Melanocyte of skin (primary cell): ENCODE measurements at places on chromosomes 12 and 14. TPM values are rescaled to one million over a fixed set of nuclear protein-coding genes. Genes with fewer than 3 reads are reported as not detected.

Gene GNB3
- 0.31 and 0.33 TPM in 2 replicates for total RNA-seq

Gene SMIM41
- not detected in 2 replicates for total RNA-seq

Gene MBD6
- 3.3 and 6.5 TPM in 2 replicates for total RNA-seq

Gene AGAP2
- total RNA-seq: under 0.01 TPM in 2 replicates

Gene SCFD1
- 69.2 and 121 TPM in 2 replicates for total RNA-seq
